ENCODE measurements at places on chromosomes 5 and 9.

- no peak for DNase-seq
These were observed 145.4 kb downstream of the GABBR2 start for GRCh38 chr9:98563212-98563907.

DNA sequence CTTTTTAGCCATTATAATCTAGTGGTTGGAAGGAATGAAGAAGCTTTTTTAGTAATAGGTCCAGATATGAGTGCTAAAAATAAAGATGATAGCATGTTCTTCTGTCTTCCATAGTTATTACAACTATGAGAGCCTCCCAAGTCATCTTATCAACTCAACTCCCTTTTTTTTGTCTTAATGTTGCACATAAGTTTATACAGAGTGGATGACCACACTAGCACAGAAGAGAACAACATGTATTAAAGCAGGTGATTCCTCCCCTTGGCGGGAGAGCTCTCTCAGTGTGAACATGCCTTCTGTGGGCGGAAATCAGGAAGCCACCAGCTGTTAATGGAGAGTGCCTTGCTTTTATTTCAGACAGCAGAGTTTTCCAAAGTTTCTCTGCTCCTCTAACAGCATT lies 40.1 kb upstream of the STX17 start:
- DNase-seq, result no peak

GRCh38 chr5:76177978-76178377 lies 94.8 kb downstream of the SV2C start:
- DNase-seq, result no peak

DNA sequence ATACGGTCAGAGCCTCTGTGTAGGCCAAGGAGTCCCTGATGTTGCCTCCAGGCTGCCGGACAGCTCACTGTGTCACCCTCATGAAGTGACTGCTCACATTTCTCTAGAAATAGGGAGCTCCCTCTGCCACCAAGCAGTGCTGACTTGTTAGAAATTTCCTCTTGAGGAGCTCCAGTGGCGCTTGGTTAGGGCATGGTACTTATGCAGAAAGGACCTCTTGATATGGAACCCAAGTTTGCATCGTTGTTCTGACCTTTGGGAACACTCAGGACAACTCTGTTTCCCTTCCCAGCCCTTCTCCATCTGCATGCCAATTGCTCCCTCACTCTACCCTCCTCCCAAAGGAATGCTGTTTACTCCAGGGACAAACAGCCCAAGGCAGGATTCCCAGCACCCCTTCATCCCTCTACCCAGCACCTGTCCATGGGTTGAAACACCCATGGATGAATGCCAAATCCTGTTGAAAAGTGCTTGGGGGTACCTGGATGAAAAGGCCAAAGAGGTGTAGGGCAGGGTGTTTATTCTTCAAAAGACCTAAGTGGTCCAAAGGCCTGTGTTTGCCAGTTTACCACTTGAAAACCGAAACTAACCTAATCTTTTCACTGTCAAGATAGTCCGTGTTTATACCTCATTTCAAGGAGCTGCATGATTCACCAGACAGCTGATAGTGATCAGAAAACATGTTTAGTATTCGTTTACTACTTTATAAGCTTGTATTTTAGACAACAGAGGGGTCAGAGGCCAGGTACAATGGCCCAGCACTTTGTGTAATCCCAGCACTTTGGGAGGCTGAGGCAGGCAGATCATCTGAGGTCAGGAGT lies 51.1 kb downstream of the KLF4 start:
- no peak for DNase-seq

- DNase-seq, result no peak
These were observed 133.7 kb upstream of the IQGAP2 start for GRCh38 chr5:76269259-76269931.

DNA sequence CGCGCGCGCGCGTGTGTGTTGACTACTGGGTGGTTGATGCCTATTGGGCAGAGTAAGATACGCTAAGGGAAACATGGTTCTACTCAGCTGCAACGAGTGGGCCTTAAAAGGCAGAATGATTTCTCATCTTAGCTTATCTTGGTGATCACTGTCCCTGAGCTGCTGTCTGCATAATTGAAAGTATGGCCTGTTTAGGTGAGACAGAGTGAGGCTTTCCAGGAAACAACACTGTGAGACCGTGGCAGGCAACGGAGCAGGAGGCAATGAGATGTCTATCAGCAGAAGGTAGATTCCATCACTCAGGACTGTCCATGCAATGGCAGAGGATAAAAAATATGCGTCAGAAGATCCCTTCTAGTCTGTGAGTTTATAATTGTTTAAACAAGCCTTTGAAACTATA lies 277.2 kb downstream of the TRIM32 start:
- DNase-seq, result no peak

DNA sequence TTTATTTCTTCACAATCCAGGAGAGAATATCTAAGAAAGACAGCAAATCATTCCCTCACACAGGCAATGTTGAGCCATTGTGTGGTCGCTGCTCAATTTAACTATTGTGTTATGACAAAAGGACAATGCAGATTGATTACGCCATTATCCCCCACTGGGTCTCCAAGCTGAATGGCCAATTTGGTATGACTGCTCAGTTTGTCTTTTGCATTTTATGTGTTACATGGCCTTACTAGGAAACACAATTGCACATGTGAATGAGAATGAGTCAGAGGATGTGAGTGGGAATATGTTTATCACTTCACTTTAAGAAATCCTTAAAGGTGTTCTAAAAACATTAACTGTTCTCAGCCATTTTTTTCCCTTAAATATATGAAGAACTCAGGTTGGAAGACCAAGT lies 108.3 kb downstream of the FAM174A start:
- no peak for DNase-seq

- DNase-seq, result no peak
These were observed 69.0 kb upstream of the MSX2 start for GRCh38 chr5:174655351-174655750.

- no peak for DNase-seq
These were observed 2.9 kb upstream of the C7 start for GRCh38 chr5:40906351-40906751.

DNA sequence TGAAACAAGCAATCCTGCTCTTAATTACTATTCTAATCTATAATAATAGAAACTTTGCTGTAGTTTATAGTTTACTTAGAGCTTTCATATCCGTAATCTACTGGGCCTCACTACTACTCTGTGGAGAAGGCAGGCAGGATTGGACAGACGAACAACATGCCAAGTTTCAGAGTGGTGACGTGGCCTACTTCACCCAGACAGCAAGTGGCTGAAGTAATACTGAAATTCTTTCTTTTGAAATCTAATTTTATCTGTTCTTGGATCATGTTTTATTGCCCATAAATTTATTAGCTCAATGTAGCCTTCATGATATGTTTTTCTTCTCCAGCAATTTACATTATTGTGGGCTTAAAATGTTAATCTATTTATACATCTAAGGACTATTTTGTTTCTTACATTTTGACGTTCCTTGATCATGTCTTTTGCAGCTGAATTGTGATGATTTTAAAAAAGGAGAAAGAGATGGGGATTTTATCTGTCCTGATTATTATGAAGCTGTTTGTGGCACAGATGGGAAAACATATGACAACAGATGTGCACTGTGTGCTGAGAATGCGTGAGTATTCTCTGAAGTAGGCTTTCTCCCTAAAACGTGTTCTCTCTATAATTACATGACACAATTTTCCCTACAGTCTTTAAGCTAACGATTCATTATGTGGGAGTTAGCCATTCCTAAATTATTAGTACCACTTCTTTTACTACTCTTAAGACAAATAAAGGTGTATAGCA lies 22.4 kb downstream of the SPINK5 start:
- DNase-seq, result no peak

- DNase-seq, result no peak
These were observed 40.2 kb downstream of the NSUN2 start for GRCh38 chr5:6592601-6593000.

DNA sequence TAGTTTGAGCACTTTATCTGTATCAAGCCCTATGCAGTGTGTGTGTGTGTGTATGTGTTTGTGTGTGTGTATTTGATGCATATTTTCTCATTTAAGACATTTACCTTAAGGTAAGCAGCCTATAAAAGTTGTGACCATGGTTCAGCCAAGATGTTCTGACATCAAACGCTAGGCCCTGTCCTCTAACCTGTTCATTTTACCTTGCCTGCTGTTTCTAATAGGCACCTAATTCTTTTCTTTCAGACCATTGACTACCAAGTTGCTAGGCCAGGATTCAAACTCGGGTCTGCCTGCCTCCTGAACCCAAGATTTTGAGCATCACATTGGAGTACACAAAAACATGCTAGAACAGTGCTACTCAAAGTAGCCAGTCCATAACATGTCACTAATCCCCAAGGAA lies 274.5 kb downstream of the PLK2 start:
- no peak for DNase-seq

- no peak for DNase-seq
These were observed 6.3 kb downstream of the C5orf15 start for GRCh38 chr5:133962131-133962530.

GRCh38 chr9:99595796-99596195 lies 225.9 kb upstream of the NR4A3 start:
- DNase-seq, result no peak

DNA sequence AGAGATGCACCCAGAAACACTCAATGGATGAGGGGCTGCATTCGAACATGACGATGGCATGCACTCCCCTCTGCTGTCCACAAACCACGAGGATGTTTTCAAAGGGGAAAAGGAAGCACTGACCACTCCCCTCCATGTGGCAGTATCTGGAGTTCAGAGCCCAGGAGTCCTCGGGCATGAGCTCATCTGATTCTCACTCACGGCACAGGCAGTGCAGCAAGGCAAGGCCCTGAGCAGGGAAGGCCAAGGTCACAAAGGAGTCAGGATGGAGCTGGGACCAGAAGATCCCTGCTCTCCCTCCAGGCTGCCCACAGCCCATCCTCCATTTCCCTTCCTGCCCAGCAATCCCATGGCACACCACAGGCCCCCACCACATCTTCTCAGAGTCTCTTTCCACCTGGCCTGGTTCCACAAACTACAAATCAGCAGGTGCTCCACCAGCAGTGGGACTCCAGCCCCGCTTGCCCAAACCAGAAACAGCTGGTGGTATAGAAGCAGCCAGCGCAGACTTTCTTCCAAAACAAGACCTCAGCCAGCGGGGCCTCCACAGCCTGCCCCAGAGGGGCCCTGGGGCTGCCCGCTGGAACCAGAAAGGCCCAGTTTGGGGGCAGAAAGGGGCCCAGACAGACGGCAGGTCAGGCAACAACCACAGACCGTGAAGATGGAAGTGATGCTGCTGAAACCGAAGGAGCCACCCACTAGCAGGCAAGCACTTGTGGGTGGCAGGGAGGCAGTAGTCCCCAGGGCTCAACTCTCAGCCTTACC lies 12.2 kb downstream of the TNIP1 start:
- no peak for DNase-seq

DNA sequence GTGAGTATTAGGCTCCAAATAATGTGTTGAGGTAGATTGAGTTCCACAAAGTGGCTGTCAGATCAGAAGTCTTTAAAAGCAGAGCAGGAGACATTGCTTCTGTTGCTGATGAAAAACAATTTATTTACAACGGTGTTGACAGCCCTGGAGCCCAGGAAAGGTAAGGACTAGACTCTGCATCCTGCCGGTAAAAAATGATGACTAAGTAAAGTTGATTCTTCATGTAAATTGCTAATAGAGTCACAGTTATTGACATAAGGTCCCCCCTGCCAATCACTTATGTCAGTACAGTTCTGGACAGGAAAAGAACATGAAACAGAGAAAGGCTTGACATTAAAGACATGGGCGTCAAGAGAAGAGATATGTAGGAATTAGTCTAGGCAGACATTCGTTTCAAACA lies 552.5 kb downstream of the HTR1A start:
- no peak for DNase-seq

DNA sequence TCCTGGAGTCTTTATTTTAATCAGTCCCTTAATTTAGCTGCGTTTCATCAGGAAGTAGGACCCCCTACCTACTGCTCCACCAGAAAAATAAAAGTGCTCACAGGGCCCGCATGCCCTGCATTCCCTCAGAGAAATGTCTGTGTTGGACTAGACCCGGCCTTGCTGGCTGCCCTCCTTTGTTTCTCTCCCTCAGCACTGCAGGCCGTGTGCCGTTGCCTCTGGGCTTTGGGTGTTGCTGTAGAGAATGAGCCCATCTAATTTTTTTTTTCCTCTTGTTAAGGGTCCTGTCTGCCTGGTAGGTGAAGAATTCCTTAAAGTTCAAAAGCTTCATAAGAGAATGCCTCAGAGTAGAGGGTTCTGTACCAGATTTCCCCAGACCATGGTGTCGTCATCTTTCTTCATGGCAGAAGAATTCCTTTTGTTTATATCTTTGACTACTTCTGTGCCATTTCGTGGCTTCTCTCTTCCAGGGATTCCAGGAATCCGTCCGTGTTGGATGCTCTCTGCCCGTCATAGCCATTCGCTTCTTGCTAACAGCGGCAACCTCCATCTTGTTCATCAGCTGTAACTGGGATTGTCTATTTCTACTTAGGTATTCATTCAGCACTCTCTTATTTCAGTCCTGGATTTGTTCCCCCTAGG lies 49.8 kb upstream of the ANGPTL2 start:
- DNase-seq, result no peak

DNA sequence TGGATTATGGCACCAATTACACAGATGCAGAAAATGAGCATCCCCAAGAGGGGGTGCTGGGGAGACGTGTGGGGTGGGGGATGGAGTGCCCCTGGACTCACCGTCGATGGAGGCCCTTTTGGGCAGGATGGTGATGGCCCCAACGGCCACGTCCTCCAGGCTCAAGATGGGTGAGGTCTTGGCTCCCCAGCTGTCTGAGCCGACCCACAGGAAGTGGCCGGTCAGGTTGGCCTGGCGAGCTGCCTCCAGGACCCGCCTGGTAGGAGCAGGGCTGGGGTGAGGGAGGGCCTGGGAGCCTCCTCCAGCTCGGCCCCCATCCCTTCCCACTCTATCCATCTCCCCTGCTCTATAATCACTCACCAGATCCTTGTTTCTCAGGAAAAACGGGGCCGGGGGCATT lies 4.6 kb downstream of the GRM6 start:
- no peak for DNase-seq

GRCh38 chr5:77947041-77947428 lies 170.9 kb upstream of the TBCA start:
- DNase-seq, result no peak

DNA sequence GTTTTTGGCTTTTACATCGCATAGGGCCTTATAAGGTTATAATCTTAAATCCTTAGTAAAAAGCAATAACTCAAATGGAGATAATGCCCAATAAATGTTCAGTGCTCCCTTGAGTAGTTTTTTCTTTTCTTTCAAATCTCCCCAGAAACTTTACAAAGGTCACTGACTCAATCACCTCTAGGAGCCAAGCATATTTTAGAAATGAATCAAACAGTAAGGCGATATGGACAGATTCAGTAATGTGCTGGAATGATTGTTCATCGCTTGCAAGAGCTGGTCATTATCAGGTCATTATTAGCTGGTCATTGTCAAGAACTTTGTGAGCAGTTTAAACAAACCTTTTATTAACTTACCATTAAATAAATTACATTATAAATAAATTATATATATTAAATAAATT lies 130.4 kb upstream of the SLIT3 start:
- DNase-seq, result peak; percentile 28

Measured in ACHN (cell line).